ENCODE measurements at places on chromosomes 12 and 14.
A peak's percentile ranks its signal among the peaks of the same experiment; 100 is the strongest.

GRCh38 chr14:90551070-90551704, 154.4 kb downstream of the CALM1 start:
- DNase-seq, result no peak

DNA sequence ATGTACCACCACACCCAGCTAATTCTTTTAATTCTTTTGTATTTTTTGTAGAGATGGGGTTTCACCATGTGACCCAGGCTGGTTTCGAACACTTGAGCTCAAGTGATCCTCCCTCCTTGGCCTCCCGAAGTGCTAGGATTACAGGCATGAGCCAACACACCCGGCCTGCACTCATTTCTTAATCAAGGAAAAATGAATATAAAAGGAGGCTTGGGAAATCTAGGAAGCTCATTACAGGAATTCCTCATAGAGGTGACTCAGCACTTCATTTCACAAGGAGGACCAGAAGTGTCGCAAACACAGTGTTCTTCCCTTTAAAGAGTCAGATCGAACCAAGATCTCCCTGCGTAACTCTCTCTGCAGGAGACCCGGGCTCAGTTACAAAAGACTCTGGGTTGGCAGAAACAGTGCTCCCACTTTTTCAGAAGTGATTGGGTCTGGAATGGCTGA, 30.3 kb downstream of the NFKBIA start:
- no peak for DNase-seq

- DNase-seq, result peak; percentile 65
These were observed 1.7 kb upstream of the CCND2 start for GRCh38 chr12:4271717-4272423.

- DNase-seq, result no peak
These were observed 140.4 kb downstream of the CNTN1 start for GRCh38 chr12:40832668-40833067.

- no peak for DNase-seq
These were observed 60.6 kb downstream of the GUCY2C start for GRCh38 chr12:14635776-14636175.

- DNase-seq, result no peak
These were observed 25.6 kb upstream of the ARID4A start for GRCh38 chr14:58272588-58273372.

DNA sequence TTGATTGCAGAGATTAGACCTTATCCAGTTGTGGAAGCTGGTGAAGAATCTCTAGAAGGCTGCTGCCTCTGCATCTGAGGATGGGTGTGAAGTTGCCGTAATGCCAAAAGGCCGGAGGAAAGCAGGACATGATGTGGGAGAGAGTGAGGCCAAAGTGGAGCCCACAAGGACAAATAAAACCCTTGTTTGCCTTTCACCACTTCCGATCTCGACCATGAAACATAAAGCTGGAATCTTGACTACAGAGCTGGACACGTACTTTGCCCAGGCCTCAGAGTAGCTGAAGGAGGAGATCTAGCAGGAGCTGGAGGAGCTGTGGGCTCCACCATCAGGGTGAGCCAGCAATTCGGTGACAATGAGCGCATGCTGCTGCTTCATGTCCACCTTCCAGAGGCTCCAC, 5.0 kb upstream of the CACNA1C start:
- DNase-seq, result no peak

GRCh38 chr14:54737132-54737711, 165.4 kb downstream of the GCH1 start:
- no peak for DNase-seq

GRCh38 chr12:124963211-124963610, 25.7 kb downstream of the DHX37 start:
- DNase-seq, result no peak
